ENCODE measurements at places on chromosomes 1 and 21.
A peak's percentile ranks its signal among the peaks of the same experiment; 100 is the strongest.

DNA sequence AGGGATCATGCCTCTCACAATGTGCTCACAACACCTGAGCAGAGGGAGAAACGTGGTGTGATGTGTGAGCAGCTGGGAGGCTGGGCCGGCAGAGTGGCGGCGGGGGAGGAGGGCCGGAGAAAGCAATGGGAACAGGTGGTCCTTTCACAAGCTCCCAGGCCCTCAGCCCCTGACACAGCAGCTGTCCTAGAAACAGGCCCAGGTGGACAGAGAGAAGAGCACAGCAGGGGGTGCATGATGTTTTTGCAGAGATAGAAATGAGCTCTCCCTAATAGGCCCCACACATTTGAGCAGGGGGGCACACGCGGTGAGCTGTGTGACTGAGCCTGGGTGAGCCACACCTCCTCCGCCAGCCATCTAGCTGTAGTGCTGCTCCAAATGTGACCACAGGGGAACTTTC is 7.6 kb upstream of the RGS16 start:
- peak; percentile 49 for DNase-seq

DNA sequence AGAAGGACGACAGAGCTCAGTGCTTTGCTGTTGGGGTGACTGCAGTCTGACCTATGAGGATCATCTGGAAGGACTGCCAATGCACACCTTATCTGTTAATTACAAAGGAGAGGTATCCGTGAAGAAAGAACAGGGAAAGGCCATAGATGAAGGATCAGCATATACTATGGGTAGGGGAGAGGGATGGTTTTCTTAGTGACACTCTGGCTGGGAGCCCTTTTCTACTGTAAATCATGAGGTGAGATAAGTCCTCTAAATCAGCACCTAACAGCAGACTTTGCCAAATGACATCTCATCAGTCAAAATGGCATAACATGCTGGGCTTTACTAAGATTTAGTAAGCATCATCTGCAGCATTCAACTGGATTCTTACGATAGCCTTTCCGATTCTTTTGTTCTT is 100.0 kb downstream of the PLPPR5 start:
- DNase-seq = no peak

- DNase-seq = peak; percentile 95
Observed at GRCh38 chr1:198620951-198621824, 17.7 kb upstream of the PTPRC start.

DNA sequence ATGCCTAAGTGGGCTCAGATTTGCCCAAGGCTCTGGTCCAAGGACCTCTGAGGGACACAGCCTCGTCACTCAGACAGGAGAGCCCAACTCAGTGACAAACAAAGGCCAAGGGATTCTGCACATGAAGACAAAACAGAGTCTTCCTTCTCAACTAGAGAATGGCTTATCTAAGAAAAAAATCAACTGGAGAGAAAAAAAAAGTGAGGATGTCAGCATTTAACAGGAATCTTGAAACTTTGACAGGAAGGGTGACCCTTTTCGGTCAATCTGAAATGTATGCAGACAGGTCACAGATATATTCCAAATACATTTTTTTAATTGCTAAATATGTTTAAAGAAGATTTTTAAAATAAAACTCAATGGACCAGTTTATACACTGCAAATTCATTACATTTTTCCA is 154.5 kb downstream of the ETS2 start:
- DNase-seq = no peak

GRCh38 chr1:159561497-159561896 is 25.7 kb upstream of the OR10J5 start:
- no peak for DNase-seq

GRCh38 chr1:116318897-116319296 is 54.1 kb upstream of the ATP1A1 start:
- no peak for DNase-seq

DNA sequence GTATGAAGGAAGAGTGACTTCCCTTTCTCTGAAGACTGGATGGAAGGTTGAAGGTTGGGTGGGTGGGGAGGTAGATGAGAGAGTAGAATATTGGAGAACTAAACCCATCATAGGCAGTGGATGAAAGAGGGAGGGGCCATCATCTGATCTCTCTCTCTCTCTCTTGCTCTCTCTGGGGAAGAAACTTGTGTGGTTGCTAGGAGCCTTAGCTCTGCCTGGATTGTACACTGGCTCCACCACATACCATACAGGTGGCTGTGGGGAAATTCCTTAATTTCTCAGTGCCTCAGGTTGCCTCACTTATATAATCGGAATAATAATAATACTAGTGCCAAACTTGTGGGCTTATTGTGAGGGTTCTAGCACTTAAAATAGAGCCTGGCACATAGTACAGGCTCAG is 9.5 kb downstream of the XCL1 start:
- DNase-seq = no peak

Data from DND-41 (cell line).